ENCODE measurements at places on chromosomes 6 and 20. TPM values are rescaled to one million over a fixed set of nuclear protein-coding genes. Genes with fewer than 3 reads are reported as not detected.

KIF25 gene
- polyA plus RNA-seq: 0.13 TPM

ACTL10 gene
- polyA plus RNA-seq: 0.50 TPM

WFDC5 gene
- polyA plus RNA-seq: not detected

DNA sequence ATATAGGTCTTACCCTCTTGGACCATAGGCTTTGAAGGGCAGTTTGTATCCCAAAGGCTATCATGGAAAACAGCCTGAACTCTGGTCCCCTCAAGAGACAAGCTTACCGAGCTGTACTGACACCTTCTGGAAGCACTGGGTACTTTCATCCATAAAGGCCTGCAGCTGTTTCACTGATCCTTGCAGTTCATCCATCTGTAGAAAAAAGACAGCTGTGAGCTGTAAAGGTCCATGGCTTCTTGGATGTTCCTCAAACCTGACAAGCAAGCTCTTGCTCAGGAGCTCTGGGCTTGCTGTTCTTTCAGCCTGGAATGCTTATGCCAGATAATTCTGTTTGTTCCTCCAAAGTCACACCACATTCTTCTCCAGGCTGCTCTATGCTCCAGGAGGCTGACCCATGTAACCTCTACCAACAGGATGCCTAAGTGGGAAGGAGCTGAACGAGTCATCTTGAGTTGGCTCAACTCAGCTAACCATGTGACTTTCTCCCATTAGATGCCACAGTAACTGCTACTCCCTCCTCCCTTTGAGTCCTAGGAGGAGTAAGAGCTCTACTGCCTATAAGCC lies 8.8 kb upstream of the NDRG3 start:
- DNase-seq: peak; percentile 70

DNA sequence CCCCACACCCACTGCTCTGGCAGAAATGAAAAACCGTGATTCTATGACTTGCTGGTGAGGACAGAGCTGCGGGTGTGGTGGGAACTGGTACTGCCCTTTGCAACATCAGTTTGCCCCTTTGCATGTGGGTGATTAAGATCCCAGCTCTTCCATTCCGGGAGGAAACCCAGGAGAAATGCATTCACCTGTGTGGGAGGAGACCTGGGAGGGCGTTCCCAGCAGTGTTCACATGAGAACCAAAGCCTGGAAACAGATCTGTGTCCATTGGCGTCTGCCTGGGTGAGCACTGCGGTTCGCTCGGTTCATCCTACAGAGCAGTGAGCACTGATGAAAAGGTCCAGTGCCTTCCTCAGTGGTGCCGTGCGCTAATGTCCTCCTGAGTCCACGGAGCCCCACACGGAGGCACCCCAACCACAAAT lies 89.7 kb downstream of the SMOC2 start:
- no peak for DNase-seq

DNA sequence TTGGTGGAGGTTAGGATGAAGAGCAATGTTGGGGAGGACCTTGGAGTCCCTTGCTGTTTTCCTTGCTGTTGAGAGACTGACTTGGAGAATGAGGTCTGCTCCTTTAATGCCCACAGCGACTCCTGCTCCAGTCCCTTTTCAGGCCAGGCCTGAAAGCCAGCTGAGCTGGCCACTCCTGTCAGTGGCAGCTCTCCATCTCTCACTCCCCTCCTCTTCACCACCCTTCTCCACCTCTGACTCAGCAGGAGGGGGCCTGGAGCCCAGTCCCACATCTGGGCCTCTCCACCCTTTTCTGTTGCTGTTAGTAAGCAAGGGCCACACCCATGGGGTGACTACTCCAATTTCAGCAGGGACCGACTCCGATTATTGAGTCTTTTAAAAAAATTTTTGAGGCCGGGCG lies 2.2 kb downstream of the SNX21 start:
- no peak for DNase-seq

- no peak for DNase-seq
Measured at GRCh38 chr6:158860279-158860865, 41.2 kb upstream of the EZR start.

DNA sequence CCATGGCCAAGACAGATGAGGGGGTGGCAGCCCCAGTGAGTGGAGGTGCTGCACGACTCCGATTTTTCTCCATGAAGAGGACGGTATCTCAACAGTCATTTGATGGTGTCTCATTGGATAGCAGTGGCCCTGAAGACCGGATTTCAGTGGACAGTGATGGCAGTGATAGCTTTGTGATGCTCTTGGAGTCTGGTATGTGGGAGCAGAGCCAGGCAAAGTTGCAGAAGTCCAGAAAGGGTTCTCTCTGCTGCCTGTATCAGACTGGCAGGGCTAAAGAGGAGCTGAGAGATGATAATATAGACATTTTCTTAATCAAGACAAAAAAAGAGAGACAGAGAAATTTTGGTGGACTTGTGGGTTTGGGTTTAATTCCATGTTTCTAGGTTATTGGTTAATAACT lies 23.8 kb downstream of the TAF11 start:
- DNase-seq: no peak

- DNase-seq: no peak
Measured at GRCh38 chr6:24922814-24923213, 12.9 kb downstream of the RIPOR2 start.

- no peak for DNase-seq
Measured at GRCh38 chr20:64001607-64002011, 20.7 kb downstream of the PRPF6 start.

DNA sequence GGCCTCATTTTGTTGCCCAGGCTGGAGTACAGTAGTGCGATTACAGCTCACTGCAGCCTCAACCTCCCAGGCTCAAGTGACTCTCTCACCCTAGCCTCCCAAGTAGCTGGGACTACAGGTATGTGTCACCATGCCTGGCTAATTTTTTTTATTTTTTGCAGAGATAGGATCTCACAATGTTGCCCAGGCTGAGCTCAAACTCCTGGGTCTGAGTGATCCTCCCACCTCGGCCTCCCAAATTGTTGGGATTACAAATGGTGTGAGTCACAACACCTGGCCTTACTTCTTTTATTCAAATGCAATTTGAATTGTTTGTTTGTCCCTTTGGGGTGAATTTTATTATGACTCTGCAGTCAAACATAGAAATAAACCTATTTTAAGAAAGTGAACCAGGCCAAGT lies 131.7 kb upstream of the SLC22A16 start:
- DNase-seq: no peak

DNA sequence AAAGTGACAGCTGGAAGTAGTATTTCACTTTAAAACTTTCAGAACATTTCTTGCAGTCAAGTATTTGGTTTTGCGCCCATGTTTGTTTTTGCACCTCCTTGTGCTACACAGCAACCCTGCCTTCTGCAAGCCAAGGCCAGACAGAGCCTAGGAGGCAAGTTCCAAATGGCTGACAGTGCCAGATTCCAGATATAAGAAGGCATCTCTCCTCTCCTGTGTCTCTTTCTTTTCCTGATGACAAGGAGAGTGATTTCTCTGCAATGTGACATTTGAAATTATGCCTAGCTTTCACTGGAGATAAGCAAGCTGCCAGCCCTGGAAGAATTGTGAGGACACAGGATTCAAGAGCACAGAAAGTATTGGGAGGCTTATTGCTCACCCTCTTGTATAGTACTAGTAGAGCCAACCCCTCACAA lies 149.1 kb upstream of the TENT5A start:
- DNase-seq: peak; percentile 52

DNA sequence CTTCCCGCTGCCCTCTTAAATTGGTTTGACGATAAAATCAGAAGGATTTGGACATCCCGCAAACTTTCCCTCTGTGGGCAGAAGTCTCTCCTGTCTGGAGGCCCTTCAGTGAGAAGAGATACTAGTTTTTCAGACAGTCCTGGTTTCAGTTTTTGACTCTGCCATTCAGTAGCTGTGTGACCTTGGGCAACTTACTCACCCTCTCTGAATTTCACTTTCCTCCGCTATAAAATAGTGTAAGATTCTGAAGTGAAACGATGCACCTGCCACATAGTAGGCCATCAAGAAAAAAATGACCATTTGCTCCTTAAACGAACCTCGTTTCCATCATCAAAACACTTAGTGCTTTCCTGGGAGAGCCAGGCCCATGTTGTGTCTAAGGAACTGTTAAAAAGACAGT lies 97.2 kb downstream of the LINC00237 start:
- DNase-seq: no peak

DNA sequence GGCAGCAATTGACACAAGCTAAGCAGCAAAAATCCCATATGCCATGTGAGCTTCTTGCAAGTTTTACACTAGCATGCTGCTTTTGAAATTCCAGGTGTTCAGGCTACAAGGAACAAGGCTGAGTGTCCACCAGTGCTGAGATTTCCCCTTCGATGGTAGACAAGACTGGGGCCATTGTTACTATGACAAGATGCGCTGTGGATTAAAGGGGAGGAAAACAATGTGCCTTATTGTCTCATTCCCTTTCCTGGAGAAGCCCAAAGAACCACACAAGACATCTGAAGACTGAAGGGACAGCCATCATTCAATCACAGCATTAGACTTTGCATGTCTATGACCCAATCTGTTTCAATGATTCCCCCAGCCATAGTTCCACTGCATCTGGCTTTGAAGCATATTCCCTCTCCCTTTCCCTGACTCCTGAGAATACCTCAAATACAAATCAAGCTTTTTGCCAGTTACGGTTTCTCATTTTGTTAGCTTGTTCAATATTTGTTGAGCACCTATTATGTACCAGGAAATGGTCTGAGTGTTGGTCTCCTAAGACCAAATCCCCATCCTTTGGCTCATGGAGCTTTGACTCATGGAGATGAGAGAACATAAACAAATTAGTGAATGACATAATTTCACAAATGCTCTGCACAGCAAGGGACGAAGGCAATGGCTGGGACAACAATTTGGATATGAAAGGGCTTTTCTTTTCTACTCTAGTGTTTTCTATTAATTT lies 23.4 kb upstream of the SCGN start:
- no peak for DNase-seq

DNA sequence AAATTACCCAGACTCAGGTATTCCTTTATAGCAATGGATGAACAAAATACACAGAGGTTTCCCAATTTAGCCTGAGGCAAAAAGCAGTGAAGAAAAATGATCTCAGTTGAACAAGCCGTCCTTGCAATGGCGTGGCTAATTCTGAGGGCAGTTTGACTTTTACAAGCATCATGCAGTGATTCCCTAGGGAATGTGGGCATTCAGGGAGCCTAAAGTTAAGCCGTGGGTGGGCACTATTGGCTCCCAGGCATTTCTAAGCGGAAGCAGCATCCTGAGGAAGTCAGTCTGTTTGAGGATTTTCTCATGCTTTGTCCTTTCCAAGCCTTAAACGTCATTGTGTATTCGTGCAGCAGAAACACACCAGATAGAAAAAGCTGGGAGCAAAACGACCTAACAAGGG lies 133.9 kb downstream of the MYLK4 start:
- DNase-seq: no peak

DNA sequence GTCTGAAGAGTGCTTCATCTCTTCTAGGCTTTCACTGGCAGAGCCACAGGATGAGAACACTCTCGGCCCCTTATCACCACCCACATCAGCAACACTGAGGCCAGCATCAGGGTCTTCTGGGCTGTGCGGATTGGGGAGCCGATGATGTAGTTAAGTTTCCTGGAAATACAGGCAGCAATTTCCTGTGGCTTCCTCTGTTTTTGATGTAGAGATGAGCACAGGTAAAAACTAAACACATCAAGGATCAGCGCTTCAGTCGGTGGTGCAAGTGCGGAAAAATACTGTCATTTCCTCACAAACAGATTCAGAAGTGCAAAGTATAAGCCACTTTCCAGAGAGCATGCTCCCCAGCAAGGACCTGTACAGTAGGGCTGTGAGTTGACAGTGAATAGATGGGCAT lies 62.6 kb downstream of the BACH2 start:
- DNase-seq: no peak

DNA sequence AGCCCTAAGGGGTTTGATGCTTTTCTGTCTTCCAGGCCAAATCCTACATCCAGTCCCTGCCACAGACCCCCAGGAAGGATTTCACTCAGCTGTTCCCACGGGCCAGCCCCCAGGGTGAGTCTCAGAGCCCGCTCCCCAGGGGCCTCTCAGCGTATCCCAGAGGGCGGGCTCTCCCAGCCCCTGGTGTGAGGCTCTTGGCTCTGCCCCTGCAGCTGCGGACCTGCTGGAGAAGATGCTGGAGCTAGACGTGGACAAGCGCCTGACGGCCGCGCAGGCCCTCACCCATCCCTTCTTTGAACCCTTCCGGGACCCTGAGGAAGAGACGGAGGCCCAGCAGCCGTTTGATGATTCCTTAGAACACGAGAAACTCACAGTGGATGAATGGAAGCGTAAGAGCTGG lies 8.4 kb downstream of the MAPK13 start:
- no peak for DNase-seq

DNA sequence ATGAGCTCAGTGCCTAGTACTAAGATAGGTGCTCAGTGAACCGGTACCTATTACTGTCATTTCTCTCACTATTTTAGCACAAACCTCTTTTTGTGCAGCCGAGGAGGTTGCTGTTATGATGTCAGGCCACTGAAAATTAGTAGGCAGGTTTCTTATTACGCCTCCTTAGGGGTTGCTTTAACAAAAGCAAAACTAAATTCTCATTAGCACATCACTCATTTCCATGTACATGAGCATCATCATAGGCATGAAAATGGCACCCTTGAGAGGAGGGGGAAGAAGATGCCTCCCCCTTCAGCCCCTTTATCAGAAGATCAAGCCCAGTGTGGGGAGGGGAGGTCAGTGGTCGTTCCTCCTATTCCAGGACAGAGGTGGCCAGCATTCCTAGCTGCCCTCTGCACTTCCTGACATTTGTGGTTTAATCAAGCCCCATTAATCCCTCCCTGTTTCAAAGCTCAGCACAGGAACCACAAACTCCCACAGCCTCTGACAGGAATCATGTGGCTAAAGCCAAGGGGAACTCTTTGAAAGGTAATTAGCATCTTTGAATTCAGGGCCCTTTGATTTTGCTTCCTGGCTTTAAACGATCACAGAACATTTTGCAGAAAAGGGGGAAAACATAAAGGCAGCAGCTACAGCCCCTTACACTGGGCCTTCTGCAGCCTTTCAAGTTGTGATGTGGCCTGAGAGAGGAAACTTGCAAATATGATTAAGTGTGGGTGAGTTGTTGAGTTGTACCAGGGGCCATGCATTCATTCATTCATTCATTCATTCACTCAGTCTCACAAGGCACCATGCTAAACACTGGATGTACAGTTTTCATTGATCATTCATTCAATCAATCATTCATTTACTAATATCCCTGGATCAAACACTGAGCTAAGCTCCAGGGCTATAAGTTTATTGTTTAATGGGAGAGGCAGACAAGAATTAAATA lies 31.9 kb upstream of the PSMF1 start:
- peak; percentile 40 for DNase-seq

GRCh38 chr6:121531658-121532169 lies 96.3 kb downstream of the GJA1 start:
- DNase-seq: no peak

DNA sequence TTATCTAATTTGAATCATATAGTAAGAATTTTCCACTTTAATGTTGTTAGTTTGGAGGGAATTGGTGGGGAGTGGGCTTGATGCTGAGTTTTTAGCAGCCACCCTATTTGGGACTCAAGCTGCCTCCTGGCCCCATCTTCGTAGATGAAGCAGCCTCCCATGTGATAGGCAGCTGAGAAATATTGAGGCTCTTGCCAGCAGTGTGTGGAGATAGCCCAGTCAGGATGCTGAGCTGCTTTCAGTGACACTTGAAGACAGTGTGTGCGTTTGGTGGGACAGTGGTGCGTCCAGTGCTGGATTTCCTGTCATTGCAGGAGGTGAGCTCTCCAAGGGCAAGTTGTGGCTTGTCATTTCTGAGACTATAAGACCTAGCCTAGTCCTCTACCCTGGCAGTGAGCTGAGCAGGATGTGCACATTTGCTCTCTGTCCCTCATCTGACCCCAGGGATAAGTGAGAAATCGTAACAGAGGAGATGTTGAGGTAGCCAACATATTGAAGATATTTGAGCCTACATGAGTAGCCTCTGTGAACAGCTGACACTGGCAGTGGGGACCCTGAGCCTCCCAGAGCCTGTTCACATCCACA lies 47.9 kb upstream of the RNF8 start:
- no peak for DNase-seq

GRCh38 chr20:34061695-34062094 lies 50.3 kb downstream of the EIF2S2 start:
- DNase-seq: no peak

Measured in renal pelvis (tissue), 12 donors.